ENCODE measurements at places on chromosomes 11 and 22.

DNA sequence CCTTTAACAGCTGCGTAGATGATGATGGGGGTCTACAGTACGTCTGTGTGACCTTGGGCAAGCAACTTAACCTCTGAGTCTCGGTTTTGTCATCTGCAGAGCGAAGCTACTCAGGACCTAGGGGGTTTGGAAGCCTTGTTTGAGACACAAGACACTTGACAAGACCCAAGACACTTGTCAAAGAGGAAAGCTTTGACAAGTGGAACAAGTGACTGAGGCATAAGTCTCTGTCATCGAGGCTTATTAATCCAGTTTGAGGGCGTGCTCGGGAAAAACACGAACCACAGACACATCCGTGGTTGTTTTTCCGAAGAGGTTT is 732 bp upstream of the PC start:
- no peak for DNase-seq

- peak; percentile 49 for DNase-seq
Observed at GRCh38 chr11:108654994-108655631, 9.8 kb upstream of the DDX10 start.

DNA sequence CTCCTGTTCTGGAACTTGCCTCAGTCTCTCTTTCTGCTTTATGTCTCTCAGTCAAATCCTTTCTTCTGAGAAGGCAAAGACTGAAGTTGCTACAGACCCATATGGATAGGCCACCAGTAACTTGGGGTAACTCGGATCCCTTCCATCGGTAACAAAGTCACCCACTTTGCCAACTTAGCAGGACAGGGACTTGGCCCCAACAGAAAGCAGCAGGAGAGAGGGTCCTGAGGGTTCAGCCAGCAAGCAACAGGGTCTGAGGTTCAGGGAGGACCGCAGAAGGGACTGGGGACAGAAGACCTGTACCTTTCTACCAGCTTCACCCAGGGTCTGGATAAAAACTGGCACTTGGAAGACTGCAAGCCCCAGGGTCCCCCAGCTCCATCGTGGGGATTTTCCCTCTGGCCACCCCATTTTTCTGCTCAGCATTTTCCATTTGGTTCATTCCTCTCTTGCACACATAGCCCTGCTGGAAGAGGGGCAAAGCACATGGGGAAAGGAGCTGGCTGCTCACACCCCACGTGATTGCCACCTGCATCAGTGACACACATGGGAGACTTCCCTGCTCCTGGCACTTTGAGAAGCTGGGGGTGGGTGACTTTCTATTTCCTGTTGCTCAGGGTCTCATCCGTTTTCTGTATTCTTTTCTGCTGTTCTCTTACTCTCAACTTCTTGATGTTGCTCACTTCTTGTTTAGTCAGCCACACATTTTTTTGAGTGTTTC is 34.6 kb upstream of the GNAZ start:
- DNase-seq, result no peak

DNA sequence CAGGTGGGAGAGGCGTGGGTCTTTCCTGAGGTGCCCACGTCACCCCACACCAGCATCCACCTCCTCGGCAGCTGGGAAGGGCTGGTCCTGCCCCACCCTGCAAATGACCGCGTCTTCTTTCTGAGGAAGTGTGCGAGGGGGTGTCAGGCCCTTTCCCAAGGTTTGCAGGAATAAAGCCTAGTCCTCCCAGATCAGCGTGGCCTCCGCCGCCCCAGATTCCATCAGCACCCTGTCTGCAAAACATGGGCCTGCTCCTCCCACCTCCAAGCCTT is 14.4 kb upstream of the SLC39A13 start:
- no peak for DNase-seq

DNA sequence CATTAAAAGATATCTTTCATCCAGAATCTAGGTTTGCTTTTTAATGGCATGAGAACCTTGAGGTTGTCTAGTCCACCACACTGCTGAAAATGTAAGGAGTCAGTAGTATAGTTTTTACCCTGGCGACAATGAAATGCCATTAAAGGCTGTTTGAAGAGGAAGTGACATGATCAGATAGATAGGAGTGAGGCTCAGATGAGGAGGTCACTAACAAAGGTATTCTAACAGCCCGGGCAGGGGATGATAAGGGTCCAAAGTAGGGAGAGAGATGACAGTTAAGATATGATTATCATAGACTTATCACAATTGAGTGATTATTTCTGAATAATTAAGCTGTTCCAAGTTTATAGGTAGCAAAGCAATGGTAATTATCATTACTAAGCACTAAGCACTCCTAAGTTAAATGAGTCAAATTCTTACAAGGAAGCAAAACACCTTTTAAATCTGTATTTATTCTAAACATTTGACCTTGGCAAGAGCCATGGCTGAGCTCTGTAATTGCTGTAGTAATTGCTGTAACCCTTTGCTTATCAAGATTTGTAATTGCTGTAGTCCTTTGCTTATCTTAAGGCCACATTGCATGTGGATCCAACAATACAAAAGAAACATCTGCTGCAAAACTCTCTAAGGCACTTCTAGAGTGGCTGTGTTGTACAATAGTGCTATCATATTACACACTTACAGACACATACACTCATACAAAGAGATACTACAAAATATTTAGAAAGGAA is 92.6 kb downstream of the ENTHD1 start:
- DNase-seq, result no peak

- DNase-seq, result no peak
Observed at GRCh38 chr11:969651-970205, 44.1 kb downstream of the AP2A2 start.

DNA sequence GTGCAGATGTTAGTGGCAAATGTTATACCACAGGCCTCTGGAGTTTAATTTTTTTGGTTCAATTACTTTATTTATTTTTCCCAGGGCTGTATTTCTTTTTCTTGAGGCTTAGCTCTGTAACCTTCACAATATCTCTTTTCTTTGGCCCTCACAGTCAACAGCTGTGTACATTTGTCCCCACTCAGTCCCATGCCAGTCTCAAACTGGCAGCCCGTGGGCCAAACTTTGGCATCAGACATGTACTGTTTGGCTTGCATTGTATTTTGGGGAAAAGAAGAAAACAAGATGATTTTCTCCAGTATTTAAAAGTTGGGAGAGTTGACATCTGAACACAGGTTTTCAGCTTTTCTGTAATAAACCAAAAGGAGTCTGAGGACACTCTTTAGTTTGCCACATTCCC is 87.1 kb downstream of the PRR5L start:
- DNase-seq, result no peak

GRCh38 chr11:115226556-115226955 is 277.7 kb downstream of the CADM1 start:
- DNase-seq, result peak; percentile 14

DNA sequence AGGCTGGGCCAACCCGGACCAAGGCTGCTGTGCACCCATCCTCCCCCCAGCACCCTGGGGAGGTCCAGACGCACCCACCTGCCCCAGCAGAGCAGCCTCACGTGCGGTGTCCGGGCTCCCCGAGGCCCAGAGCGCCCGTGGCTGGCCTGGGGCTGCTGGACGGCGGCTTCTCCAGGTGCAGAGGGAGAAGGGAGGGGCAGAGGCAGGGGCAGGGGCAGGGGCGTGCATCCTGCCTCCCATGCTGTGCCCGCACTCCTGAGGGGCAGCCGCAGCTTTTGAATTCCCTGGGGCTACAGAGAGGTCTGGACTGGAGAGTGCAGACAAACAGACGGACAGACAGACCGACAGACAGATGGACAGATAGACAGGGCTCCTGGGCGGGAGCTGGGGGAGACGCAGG is 83.6 kb upstream of the PRR5 start:
- DNase-seq, result no peak

GRCh38 chr22:32476281-32477195 is 1.9 kb downstream of the FBXO7 start:
- no peak for DNase-seq

DNA sequence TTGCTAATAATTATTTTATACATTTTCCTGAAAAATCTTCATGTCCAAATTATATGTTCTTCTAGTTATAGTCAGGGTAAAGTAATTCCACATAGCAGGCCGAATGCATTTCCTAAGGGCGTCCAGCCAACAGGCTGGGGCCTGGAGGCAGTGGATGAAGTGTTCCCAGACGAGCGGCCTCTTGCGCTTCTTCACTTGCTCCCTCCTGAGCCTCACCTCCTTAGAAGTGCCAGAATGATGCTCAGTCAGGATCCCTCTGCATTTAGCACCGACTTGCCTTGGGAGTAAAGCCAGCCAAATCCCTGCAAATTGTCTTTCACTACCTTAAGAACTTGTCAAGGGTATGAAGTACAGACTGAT is 1.5 kb downstream of the OLFML1 start:
- DNase-seq, result no peak
